ENCODE measurements at places on chromosomes 1 and 21. TPM values are rescaled to one million over a fixed set of nuclear protein-coding genes. Genes with fewer than 3 reads are reported as not detected.

The SPRR2E gene
- total RNA-seq, result not detected

The RAP1GAP gene
- total RNA-seq, result not detected

The FAM72D gene
- 2.2 TPM for total RNA-seq

The LIN28A gene
- not detected for total RNA-seq

The CYP4A22 gene
- total RNA-seq, result not detected

The HSF2BP gene
- total RNA-seq, result 0.73 TPM

The FAM151A gene
- total RNA-seq, result not detected

The TNNT2 gene
- not detected for total RNA-seq

The IGSF8 gene
- 11.5 TPM for total RNA-seq

The VWA5B1 gene
- total RNA-seq, result not detected

The HNRNPU gene
- total RNA-seq, result 194 TPM

The MANEAL gene
- total RNA-seq, result 0.78 TPM

The ARMH1 gene
- 0.59 TPM for total RNA-seq

The SH2D1B gene
- total RNA-seq, result under 0.01 TPM

The CLDN19 gene
- total RNA-seq, result not detected

The LCE2A gene
- not detected for total RNA-seq

The CR1L gene
- not detected for total RNA-seq

The PLA2G2F gene
- not detected for total RNA-seq

The CRNN gene
- total RNA-seq, result not detected

The NBL1 gene
- 62.9 TPM for total RNA-seq

The RNU1-1 gene
- total RNA-seq, result under 0.01 TPM

The FMOD gene
- 0.59 TPM for total RNA-seq

The CNIH3 gene
- total RNA-seq, result 62.4 TPM

The IL12RB2 gene
- total RNA-seq, result 0.20 TPM

The SAMD13 gene
- 1.4 TPM for total RNA-seq
